Activated gamma-delta T cell treated with anti-CD3 and anti-CD28 coated beads, Interleukin-2, amount 50 U/mL, for 16 hours (primary cell): ENCODE measurements at places on chromosomes 4 and X.
A peak's percentile ranks its signal among the peaks of the same experiment; 100 is the strongest.

DNA sequence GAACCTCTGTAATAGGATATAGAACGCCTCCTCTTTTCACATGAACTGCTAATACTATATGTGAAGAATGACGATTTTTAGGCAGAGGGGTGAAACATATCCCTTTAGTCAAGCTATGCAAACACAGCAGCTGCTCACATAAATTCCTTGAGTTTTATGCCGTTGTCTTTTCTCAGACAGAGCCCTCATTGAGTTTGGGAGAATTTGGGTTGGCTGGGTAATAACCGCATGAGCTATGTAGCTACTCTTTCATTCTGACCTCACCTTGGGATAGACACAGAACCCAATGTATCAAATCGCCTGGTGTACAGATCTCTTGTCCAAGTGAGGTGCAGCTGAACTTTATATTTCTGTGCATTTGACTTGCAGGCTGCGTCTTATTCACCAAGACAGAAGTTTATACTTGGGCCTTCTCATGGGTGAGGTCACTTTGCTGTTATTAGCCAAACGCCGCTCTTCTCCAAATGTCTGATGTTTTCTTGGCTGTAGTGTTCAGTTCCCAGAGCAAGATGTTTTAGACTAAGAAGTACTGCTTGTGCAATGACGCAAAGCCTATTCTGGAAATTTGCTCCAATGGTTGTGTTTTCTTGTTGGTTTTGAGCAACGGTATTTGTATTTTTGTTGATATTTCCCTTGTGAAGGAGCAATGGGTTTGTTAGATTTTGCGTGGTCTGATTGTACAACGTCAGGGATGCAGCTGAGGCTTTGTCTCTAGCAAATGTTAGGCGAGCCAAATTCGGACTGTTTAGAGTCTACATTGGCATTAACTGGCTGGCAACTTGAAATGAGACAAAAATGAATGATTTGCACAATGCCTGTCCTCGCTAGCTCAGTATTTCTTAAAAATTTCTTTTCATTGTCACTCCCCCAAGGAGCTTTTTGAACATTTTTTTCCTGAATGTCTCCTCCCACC, 11.2 kb upstream of the SPARCL1 start:
- DNase-seq = no peak

DNA sequence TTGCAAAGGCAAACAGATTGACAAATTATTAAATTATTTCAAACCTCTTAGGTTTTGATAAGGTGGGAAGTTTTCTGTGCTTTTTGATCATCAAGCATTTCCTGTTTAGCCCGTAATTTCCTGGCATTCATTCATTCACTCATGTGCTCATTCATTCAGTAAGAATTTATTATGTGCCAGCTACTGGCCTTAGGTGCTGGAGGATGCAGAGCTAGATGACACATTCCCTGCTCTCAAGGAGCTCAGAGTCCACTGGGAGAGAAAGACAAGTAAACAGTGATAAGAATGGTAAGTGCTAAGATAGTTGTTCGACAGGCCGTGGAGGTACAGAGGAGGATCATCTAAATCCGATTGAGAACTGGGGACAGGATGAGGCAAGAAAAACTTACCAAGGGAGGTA, 153.0 kb downstream of the DCTD start:
- DNase-seq = no peak

DNA sequence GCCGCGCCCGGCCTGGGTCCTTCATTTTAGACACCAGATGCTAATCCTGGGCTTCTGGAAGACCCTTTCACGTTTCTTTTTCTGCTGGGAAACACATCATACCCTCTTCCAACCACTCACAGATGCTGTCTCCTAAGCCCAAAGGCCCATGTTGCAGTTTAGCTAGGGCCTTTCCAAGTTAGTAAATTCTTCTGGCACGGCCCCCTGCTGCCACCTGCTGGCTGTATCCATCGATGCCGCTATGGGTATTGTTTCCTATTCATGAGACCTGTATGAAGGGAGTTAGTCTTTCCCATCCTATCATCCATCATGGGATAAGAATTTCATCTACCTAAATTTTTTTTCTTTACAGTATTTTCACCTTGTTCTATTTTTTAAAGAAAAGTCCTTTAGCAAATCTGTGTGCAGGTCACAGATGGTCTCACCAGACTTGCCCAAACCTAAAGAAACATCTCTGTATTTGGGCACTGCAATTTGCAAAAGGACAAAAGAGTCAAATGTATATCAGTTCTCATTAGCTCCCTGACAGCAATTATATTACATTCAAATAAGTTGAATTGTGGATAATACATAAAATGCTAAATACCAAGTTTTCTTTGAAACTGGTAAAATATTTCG, 37.8 kb upstream of the SLC9A7 start:
- peak; percentile 41 for DNase-seq

DNA sequence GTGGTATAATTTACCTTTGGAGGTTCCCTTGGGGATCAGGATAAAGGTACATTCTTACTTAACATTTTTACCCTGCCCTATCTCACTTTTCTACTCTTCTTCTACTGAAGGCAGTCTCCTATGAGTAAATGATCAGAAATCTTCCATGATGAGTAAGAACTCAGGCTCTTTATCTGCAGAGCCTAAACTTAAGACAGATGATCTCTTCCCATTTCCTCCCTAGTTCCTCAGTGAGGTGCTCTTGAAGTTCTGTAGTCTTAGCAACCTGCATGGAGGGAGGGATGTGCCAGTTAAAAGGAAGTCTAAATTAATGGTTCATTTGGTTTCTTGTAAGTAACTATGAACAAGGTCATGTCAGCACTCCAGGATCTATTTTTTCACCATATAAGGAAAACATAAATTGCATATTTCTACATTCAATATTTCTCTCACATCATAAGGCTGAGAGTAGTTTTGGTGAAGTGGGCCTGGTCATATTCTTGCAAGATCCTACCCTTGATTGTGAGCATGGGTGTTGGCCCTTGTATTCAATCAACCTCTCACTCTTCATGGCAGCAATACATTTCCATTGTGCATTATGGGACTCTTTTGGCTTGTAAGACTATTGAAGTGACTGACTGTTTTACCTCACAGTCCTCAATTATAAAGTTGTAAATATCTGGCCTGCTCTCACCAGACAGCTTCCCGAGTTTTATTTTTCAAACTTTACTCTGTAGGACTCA, 295.5 kb downstream of the SLC7A11 start:
- DNase-seq = no peak

DNA sequence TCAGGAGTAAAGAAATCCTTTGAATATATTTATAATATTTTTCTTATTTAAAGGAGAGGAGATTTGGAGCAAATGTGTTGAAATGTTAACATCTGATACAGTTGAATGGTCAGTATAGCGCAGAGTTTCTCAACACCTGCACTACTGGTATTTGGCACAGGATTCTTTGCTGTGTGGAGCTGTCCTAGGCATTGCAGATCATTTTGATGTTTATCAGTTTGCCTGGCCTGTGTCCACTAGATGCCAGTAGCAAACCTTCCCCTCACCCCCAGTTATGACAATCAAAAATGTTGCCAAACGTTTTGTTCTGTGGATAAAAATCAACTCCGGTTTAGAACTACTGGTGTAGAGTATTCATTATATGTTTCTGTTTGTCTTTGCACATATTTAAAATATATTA, 765.3 kb upstream of the SLIT2 start:
- no peak for DNase-seq

DNA sequence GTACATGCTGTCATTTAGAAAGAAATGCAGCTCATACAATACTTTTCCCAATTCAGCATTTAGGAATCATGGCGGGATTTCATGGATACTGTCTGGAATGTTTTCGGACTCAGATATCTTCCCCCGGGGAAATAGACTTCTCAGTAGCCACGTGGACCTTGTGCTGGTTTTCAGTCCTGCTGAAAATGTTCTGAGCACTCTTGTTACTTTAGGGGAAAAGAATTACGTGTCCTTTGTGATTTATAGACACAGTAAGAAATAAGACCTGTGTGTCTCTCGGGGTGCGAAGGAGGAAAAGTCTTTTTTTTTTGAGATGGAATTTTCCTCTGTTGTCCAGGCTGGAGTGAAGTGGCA, 3.8 kb downstream of the CD99 start:
- no peak for DNase-seq

DNA sequence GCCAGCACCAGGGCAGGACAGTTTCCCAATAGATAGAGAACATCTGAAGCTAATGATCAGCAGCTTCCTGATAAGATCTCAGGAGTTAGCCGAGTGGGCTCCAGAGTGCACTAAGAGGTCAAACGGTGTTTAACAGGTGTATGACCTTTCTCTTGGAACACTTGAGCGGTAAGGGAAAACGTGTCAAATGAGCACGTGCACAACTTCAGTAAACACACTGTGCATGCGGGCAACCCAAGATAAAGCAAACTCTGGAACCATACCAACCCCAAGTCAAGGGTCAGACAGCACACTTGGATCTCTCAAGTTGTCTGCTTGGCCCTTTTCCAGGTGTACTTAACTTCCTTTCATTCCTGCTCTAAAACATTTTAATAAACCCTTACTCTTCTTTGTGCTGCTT, 1941.5 kb upstream of the PCDH10 start:
- no peak for DNase-seq

DNA sequence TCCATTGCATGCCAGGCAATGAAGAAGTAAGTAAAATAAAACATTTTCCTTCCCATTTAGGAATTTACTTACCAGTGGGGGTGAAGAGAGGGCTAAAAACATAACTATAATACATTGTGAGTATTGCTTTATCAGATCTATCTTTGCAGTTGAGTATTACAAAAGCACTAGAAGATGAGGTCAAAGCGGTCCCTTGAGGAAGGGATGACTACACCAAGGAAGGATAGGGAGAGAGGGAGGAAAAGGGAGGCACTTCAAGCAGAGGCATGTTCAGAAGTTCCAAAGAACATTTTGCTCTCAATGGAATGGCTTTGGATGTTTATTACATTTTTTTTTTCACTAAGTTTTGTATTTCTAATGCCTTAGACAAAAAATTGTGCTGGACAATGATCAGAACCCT, 127.8 kb downstream of the TET2 start:
- DNase-seq = no peak

- DNase-seq = no peak
These were observed 53.3 kb upstream of the GRPEL1 start for GRCh38 chr4:7121174-7121573.

DNA sequence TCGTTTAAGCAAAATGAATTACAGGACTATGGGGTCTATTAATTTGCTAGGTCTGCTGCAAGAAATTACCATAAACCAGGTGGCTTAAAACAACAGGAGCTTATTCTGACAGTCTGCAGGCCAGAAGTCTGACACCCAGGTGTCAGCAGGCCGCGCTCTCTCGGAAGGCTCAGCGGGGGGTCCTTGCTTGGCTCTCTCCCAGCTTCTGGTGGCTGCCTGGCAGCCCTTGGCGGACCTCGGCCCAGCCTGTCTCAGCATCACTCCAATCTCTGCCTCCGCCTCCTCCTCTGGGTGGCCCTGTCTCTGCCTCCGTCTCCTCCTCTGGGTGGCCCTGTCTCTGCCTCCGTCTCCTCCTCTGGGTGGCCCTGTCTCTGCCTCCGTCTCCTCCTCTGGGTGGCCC, 580.5 kb upstream of the FAT1 start:
- no peak for DNase-seq

- no peak for DNase-seq
These were observed 22.5 kb upstream of the CLDN24 start for GRCh38 chr4:183344523-183345255.

DNA sequence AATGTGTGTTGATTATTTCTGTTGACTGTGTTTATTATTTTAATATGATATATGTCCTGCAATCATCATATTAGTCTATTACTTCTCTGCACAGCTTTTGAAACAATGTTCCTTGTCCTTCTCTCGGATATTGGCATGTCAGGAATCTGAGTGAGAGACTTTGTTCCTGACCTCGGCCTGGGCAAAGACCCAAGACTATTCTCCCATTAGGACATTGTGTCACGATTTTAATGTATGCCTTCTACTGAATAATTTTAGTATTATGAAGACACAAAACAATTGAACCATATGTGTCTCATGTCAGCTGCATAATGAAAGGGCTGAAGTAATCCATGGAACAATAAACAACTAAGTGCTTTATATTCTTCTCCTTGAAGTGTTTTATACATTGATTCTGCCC, 580.8 kb upstream of the TENM3 start:
- DNase-seq = no peak

GRCh38 chr4:31360786-31361185, 640.6 kb downstream of the PCDH7 start:
- DNase-seq = no peak

DNA sequence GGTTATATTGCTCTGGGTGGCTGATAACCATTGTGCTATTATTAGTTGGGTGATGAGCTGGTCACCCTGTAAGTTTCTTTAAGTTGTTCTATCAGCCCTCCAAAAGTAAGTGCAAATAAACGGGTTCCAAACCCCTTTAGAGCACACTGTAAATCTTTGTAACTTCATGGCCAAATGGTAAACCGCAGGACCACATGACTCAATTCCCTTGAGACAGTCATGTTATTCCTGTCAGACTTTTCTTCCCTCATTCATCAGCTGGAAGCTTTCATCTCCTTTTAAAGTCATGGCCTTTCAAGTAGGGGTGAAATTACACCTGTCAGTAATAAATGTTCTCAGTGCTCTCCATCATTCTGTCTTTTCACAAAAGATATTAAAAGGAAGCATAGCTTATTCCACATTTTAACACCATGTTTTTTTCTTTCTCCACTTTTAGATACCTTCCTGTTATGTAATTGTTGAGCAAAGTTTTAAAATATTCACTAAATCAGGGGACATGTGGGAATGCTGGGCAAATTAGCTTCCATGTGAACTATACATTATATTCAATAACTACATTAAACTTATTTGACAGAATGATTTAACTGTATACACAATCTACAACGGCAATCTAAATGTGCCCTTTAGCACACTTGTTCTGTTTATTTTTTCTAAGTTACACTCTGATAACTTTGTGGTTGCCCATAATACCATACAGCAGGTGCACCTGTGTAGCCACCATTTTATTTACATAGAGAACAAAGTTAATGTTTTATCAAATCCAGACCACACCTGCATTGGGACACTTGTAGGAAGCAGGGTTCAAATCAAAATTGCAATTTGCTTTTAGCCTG, 275.5 kb downstream of the CFAP299 start:
- no peak for DNase-seq

GRCh38 chr4:119517361-119518229, 111.0 kb downstream of the PDE5A start:
- no peak for DNase-seq

DNA sequence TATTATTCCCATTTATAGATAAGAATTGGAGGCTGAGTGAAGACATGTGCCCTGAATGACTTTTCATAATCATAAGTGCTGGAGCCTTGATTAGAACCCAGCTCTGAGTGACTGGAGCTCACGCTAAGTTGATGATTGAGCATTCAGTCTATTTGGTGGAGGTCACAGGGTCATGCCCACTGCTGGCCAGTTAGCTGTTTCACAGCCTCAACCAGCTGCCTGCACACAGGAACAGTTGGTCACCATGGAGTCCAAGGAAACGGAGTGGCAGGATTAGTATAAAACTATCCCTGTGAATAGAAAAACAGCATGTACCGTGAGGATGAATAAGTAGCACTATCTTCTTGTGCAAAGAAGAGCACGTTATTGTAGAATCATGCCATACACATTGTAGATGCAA, 1.0 kb upstream of the C4orf54 start:
- no peak for DNase-seq

DNA sequence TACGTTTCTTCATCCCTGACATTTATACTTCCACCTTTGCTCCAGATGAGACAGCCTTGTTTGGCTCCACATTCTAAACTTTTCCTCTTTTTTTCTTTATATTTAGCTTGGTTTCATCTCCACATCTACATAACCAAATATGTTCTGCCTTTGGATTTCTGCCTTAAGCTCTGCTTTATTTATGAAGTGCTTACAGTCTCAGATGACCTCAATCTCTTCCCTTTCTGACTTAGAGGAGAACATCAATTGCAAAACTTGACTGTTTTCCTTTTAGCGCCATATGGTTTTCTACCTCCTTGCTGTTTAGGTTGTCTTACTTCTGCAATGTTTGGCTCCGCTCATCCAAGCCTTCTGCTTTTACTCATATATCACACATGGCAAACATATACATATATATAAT, 7.5 kb downstream of the ASB5 start:
- no peak for DNase-seq
